Gastrocnemius medialis (tissue), 4 donors: ENCODE measurements at places on chromosomes 12 and 14. TPM values are rescaled to one million over a fixed set of nuclear protein-coding genes. Genes with fewer than 3 reads are reported as not detected.

The DNAH10 gene
- total RNA-seq: not detected

DNA sequence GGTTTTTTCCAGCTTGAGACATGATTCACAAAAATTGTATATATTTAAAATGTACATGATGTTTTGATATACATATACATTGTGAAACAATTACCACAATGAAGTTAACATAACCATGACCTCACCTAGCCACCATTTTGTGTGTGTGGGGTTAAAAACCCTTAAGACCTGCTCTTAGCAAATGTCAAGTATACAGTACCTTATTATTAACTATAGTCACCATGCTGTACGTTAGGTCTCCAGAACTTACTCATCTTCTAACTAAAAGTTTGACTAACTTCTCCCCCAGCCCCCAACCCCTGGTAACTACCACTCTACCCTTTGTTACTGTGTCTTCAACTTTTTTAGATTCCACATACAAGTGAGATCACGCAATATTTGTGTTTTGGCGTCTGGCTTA is 52.6 kb downstream of the EIF2S3B start:
- no peak for DNase-seq
- H3K4me3 ChIP-seq: no peak overlapping the region
- H3K36me3 ChIP-seq: no peaks in the 10 kb centered on the region
- no peaks in the 10 kb centered on the region for H3K4me1 ChIP-seq

The FAR2 gene
- total RNA-seq: 4.1 TPM

DNA sequence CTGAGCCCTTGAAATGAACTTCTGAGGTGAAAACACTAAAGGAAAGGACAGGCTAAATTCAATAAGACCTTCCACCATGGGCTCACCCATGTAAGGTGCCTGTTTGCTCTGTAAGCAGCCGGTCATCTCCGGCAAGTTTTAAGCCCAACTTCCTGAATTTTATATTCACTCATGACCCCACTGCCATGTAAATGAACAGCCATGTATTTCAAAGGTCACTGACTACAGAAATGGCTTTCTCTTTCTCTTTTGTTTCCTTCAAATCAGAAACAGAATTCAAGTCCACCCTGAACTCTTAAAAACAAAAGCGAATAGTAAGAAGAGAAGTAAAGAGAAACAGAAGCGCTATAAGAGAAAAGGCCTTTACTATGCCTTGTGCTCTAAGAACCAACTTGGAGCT is 61.7 kb upstream of the OVCH1 start:
- H3K4me3 ChIP-seq: no peak overlapping the region
- peaks cover 5% of the 10 kb centered on the region for H3K36me3 ChIP-seq
- H3K27ac ChIP-seq: peak overlapping the region; percentile 56
- no peak for DNase-seq
- H3K27me3 ChIP-seq: no peaks in the 10 kb centered on the region

- H3K36me3 ChIP-seq: no peaks in the 10 kb centered on the region
- H3K27ac ChIP-seq: no peak overlapping the region
- no peaks in the 10 kb centered on the region for H3K4me1 ChIP-seq
- H3K27me3 ChIP-seq: no peaks in the 10 kb centered on the region
- no peak overlapping the region for H3K4me3 ChIP-seq
Measured at GRCh38 chr12:82959821-82960220, 273.1 kb downstream of the TMTC2 start.

DNA sequence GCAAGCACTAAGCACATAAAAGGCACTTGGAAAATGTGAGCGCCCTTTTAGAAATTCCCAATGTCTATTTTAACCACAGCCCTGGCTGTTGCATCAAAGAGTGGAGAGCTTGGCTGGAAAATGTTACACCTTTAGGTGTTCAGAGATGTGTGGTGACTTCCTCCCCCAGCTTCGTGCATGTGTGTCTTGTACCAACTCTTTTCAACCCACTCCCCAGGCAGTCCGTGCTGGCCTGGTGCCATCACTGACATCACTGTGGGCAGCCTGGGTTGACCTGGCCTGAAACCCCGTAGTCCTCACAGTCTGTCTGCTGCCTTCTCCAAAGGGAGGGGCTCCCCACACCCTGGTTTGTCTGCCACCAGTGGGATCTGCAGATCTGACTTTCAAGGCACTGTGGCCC is 101.8 kb downstream of the SCARB1 start:
- H3K27me3 ChIP-seq: no peaks in the 10 kb centered on the region
- no peaks in the 10 kb centered on the region for H3K36me3 ChIP-seq
- no peak for DNase-seq
- no peak overlapping the region for H3K27ac ChIP-seq
- peaks cover 39% of the 10 kb centered on the region for H3K4me1 ChIP-seq

The GDF11 gene
- 0.17 TPM for total RNA-seq

DNA sequence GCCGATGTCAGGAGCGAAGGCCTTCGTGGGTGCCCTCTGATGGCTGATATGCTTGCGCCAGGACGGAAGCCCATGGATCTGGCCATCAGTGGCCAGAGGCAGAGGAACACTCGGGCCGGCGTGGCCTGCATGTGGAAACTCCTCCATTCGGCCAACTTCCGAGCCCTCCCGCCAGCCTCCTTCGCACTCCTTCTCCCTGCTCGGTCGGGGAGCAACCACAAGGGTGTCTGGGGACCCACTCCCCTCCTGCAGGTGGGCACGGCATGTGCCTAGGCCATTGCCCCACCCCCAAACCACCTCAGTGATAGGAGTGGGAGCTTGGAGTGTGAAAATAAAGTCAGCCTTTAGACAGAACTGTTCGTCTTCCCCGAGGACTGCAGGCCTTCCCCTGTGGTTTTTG is 231.3 kb downstream of the BCL11B start:
- no peak for DNase-seq
- H3K4me1 ChIP-seq: peaks cover 8% of the 10 kb centered on the region
- no peak overlapping the region for H3K4me3 ChIP-seq
- H3K36me3 ChIP-seq: no peaks in the 10 kb centered on the region

DNA sequence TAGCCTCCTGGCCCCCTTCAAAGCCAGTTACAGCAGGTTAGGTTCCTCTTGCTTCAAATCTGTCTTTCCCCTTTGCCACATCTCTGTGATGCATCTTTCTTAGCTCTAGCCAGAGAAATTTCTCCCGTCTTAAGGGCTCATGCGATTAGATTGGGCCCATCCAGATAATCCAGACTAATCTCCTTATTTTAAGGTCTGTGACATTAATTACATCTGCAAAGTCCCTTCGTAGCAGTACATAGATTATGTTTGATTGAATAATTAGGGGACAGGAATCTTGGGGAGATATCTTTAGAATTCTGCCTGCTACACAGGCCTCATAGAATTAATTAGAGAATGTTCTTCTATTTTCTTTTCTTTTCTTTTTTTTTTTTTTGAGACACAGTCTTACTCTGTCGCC is 79.3 kb downstream of the SPATS2 start:
- H3K27ac ChIP-seq: no peak overlapping the region
- no peaks in the 10 kb centered on the region for H3K4me1 ChIP-seq
- no peaks in the 10 kb centered on the region for H3K27me3 ChIP-seq
- no peaks in the 10 kb centered on the region for H3K36me3 ChIP-seq
- H3K4me3 ChIP-seq: no peak overlapping the region

DNA sequence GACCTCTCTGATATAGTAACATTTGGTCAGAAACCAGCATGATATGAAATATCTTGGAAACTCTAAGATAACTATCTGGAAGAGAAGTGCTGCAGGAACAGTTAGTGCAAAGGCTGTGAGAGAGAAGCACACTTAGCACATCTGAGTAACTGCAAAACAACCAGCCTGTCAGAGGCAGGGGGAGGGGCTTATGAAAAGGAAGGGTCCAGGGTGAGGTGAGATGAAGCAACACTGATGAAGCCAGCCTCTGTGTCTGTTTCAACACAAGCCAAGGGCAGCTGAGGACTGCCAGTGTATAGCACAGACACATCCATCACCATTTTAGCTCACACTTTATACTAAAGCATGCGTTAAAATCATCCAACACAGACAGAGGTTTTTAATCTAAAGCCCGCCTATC is 37.4 kb upstream of the OVCH1 start:
- DNase-seq: no peak
- H3K4me3 ChIP-seq: no peak overlapping the region
- no peaks in the 10 kb centered on the region for H3K27me3 ChIP-seq
- no peaks in the 10 kb centered on the region for H3K36me3 ChIP-seq
- no peaks in the 10 kb centered on the region for H3K4me1 ChIP-seq
- H3K27ac ChIP-seq: no peak overlapping the region

The GLIPR1L2 gene
- total RNA-seq: 0.49 TPM

The DDN gene
- 415 TPM for total RNA-seq

DNA sequence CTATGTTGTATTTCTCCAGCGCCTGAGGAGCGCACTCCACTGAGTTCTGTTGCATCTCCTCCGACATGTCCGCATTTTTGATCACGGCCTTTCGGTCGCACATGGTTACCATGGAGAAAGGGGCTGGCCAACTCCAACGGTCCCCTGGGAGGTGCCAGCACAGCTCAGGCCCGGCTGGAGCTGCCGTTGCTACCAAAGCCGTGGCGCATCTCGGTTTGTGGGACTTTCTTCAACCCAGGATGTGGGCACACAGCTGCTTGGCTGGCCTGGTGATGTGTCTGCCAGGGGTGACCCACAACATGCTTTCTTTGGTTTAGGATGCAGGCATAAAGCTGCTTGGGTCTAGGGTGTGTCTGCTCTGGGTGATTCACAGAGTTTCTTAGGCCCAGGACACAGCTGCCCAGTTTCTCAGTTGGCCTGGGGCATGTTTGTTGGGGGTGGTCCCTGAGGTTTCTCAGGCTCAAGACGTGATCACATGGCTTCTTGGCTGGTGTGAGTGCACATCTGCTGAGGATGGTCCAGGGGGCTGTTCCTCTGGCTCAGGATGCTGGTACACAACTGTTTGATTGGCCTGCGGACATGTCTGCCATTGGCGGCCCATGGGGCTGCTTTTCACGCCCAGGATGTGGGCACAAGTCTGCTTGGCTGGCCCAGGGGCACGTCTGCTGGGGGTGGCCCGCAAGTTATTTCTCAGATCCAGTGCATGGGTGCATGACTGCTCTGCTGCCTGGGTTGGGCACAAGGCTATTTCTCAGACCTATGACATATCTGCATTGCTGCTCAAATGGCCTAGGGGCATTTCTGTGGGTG is 25.9 kb upstream of the GTF2A1 start:
- no peaks in the 10 kb centered on the region for H3K27me3 ChIP-seq
- H3K4me1 ChIP-seq: no peaks in the 10 kb centered on the region
- no peaks in the 10 kb centered on the region for H3K36me3 ChIP-seq
- DNase-seq: no peak
- H3K27ac ChIP-seq: no peak overlapping the region

The NKX2-8 gene
- total RNA-seq: not detected

DNA sequence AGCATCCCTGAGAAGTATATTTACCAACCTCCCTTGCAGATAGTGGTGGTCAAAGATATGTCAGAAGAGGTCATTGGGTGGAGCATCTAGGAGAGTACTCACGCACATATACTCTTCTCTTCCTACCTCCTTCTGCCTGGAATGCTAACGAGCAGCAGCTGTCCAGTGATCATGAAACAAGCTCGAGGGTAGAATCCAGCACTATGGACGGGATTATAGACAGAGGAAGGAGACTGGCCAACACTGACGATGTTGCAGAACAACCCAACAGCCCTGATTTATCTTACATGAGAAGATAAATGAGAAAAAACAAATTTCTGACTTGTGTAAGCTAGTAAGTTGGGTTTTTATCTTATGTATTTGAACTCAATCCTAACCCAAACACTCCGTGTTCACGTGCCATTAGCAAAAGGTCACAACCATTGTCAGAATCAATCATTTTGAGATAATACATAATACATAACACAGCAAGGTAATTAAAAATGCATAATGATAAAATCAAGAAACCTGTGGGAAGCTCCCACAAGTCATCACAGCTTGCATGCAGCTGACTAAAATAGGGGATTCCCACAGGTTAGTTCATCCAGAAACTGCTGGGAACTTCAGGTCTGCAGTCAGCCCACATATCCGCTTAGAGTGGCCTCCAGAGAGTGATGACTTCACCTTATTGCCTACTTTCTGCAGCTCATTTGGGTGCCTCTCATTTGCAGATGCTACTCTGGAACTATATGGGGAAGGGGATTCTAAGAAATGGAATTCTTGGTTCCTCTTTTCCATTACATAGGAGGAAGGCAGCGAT is 36.3 kb upstream of the STK38L start:
- H3K27ac ChIP-seq: no peak overlapping the region
- no peaks in the 10 kb centered on the region for H3K4me1 ChIP-seq
- H3K36me3 ChIP-seq: no peaks in the 10 kb centered on the region
- H3K4me3 ChIP-seq: no peak overlapping the region
- H3K27me3 ChIP-seq: no peaks in the 10 kb centered on the region
- DNase-seq: no peak

- no peak overlapping the region for H3K4me3 ChIP-seq
- no peak overlapping the region for H3K27ac ChIP-seq
- H3K4me1 ChIP-seq: peaks cover 4% of the 10 kb centered on the region
- H3K27me3 ChIP-seq: no peaks in the 10 kb centered on the region
- H3K36me3 ChIP-seq: peaks cover 9% of the 10 kb centered on the region
Measured at GRCh38 chr14:88614218-88614907, 51.5 kb downstream of the ZC3H14 start.
